ENCODE measurements at places on chromosomes 13 and 19.

- peaks cover 45% of the 10 kb centered on the region for H3K4me1 ChIP-seq
- no peak overlapping the region for H3K4me3 ChIP-seq
- no peaks in the 10 kb centered on the region for H3K27me3 ChIP-seq
- H3K36me3 ChIP-seq = peaks cover 80% of the 10 kb centered on the region
- no peak overlapping the region for H3K27ac ChIP-seq
- peak; percentile 34 for DNase-seq
Observed at GRCh38 chr19:45523642-45524256, 16.5 kb downstream of the VASP start.

DNA sequence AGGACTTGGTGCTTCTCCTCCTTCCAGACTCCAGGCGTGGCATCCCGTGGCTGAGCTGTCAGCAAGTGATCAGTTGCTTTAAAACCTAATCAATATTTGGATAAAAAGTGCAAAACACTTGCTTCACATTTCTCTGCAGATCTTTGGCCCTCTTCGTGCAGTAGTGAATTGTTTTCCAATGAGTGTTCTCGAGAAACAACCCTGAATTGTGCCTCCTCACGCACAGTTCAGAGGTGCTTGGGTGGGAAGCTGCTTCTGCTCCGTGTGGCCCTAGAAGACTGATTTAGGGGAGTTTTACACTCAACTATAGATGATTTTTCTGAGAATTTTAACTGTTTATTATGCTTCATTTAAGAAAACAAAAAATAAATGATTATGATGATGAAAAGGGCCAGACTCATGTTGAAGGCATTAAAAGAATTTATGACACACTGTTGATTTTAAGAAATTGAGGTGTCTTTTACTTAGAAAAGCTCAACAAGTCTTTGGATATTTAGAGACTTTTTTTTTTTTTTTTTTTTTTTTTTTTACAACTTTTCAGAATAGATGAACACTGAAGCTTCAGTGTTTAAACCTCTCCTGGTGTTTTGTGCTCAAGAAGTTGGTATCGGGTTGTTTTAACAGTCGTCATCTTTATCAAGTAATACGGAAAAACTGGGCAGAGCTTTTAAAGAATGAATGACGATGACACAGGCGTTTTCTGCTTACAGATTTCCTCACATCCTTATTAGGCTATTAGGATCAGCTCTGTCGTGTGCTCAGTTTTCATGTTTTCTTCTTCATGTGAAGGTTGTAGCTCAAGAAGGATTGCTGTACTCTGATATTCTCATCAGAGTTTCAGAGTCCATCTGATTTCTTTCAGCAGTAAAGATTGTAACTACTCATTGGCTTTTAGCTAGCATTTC, 39.5 kb upstream of the TEX29 start:
- H3K4me1 ChIP-seq = peaks cover 13% of the 10 kb centered on the region
- H3K27ac ChIP-seq = peak overlapping the region; percentile 59
- no peaks in the 10 kb centered on the region for H3K27me3 ChIP-seq
- no peak for DNase-seq

GRCh38 chr13:26978081-26978860, 193.3 kb downstream of the USP12 start:
- DNase-seq = no peak
- no peaks in the 10 kb centered on the region for H3K36me3 ChIP-seq
- H3K4me3 ChIP-seq = no peak overlapping the region
- no peaks in the 10 kb centered on the region for H3K27me3 ChIP-seq
- H3K4me1 ChIP-seq = no peaks in the 10 kb centered on the region

DNA sequence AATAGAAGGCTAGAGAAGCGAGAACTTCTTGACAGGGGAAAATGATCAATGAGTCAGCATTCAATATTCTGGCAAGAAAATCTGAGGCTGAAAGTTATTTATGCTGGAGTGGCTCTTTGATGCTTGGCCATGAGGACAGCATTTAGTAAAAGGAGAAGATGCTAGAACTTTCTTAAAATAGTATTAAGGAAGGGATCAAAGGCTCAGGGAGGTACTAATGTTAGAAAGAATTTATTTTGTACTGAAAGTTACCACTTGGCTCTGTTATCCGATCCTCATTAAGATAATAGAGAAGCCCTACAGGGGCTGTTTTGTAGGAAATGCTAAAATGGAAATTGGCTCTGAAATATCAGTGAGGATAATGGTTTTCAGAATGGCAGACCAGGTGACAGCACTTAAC, 1774.6 kb upstream of the PCDH20 start:
- H3K4me1 ChIP-seq = no peaks in the 10 kb centered on the region
- no peaks in the 10 kb centered on the region for H3K27me3 ChIP-seq
- no peak overlapping the region for H3K27ac ChIP-seq
- H3K36me3 ChIP-seq = no peaks in the 10 kb centered on the region
- H3K4me3 ChIP-seq = no peak overlapping the region

DNA sequence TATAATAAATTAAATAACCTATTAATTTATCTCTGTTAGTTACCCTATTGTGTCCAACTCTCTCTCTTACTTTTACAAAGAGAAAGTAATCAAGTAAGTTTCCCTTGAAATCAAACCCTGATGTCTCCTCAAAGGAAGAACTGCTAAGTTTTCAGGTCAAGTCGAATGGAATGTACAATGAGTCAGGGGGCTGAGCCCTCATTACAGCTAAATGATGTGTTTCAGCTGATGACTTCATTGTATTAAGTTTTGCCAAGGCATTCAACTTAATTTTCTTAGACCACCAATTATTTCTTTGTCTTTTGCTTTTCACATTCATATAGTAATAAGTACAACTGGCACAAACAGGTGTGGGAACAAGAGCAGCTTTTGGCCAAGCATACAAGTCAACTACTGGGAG, 54.7 kb upstream of the DCT start:
- H3K27ac ChIP-seq = no peak overlapping the region
- no peak overlapping the region for H3K4me3 ChIP-seq
- no peaks in the 10 kb centered on the region for H3K4me1 ChIP-seq
- H3K36me3 ChIP-seq = no peaks in the 10 kb centered on the region
- DNase-seq = no peak
- H3K27me3 ChIP-seq = no peaks in the 10 kb centered on the region

GRCh38 chr19:39402346-39403300, 4.0 kb upstream of the ZFP36 start:
- peak overlapping the region; percentile 99 for H3K27ac ChIP-seq
- H3K4me3 ChIP-seq = peak overlapping the region; percentile 73
- H3K4me1 ChIP-seq = peaks cover 86% of the 10 kb centered on the region
- H3K27me3 ChIP-seq = no peaks in the 10 kb centered on the region

GRCh38 chr13:105572401-105572800, 963.1 kb downstream of the EFNB2 start:
- no peak overlapping the region for H3K27ac ChIP-seq
- no peak for DNase-seq
- no peaks in the 10 kb centered on the region for H3K27me3 ChIP-seq
- no peak overlapping the region for H3K4me3 ChIP-seq

- DNase-seq = no peak
- H3K4me1 ChIP-seq = no peaks in the 10 kb centered on the region
- H3K4me3 ChIP-seq = no peak overlapping the region
Observed at GRCh38 chr19:16671652-16672274, 10.8 kb downstream of the TMEM38A start.

DNA sequence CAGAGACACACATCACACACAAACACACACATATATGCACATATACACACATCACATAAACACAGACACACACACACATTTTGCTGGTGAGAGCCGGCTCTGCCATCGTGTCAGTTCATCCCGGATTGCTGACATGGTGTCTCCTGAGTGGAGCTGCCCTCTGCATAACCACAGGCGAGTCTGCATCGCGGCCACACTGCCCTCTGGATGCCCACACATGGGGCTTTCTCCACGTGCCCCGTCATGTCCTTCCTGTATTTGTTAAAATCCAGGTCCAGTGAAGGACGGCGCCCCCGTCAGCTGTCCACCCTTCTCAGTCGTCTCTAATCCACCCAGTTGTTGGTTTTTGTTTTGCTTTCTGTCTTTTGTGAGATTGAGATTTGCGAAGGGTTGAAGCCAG, 52.6 kb upstream of the F7 start:
- H3K27me3 ChIP-seq = no peaks in the 10 kb centered on the region
- H3K36me3 ChIP-seq = peaks cover 18% of the 10 kb centered on the region
- peaks cover 23% of the 10 kb centered on the region for H3K4me1 ChIP-seq
- no peak for DNase-seq

GRCh38 chr19:46297700-46298478, 1.0 kb downstream of the HIF3A start:
- H3K36me3 ChIP-seq = no peaks in the 10 kb centered on the region
- H3K27me3 ChIP-seq = no peaks in the 10 kb centered on the region
- peak overlapping the region; percentile 79 for H3K27ac ChIP-seq
- H3K4me1 ChIP-seq = peaks cover 73% of the 10 kb centered on the region

DNA sequence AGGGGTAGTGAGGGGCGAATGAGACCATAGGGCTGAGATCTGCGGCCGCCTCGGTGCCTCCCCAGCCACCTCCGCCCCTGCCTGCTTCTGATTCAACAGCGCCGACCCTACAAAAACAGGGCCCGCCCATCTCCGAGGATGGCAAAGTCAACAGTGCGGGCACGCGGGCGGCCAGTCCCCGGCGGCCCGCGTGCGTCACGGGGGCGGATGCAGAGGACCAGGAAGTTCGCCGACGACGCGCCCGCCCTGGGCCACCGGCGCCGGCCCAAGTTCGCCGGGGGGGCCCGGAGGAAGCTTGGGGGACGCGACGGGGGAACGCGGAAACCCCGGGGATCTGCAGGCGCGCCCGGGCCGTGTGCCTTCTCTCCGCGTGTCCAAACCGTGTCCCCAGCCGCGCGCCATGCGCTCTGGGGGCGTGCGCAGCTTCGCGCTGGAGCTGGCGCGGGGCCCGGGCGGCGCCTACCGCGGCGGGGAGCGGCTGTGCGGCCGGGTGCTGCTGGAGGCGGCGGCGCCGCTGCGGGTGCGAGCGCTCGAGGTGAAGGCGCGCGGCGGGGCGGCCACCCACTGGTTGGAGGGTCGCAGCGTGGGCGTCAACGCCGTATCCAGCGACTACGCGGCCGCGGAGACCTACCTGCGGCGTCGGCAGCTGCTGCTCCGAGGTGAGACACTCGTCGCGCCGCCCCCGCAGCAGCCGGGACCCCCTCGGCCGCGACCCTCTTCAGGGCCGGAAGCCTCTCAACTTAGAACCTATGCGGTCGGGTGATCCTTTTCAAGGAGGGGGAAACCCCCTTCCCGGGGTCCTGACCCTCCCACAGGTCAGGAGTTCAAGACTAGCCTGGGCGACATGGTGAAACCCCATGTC, 6.8 kb upstream of the ARRDC2 start:
- peaks cover 7% of the 10 kb centered on the region for H3K36me3 ChIP-seq
- peak overlapping the region; percentile 61 for H3K4me3 ChIP-seq
- H3K27ac ChIP-seq = peak overlapping the region; percentile 94

DNA sequence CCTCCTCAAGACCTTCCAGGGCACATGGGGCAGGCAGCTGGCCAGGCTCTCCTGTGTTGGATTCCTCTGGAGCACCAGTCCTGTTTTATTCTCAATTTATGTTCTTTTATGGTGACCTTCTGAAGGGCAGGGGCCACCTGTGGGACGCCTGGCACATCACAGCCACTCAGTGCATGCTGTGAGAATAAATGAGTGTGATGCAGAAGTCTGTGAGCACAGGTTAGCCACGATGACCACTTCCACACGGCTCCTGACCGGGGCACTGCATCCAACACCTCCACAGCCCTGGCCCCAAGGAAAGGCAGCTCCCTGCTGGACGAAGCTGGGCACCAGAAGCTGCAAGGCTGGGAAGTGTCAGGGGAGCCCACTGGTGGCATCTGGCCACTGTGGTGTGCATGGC, 122.8 kb downstream of the CRYL1 start:
- H3K36me3 ChIP-seq = no peaks in the 10 kb centered on the region
- H3K27me3 ChIP-seq = no peaks in the 10 kb centered on the region
- DNase-seq = no peak
- H3K4me1 ChIP-seq = peaks cover 28% of the 10 kb centered on the region
- peak overlapping the region; percentile 76 for H3K27ac ChIP-seq
- H3K4me3 ChIP-seq = no peak overlapping the region
